Activated naive CD4-positive, alpha-beta T cell treated with anti-CD3 and anti-CD28 coated beads, Interleukin-2, amount 50 U/mL, for 72 hours (primary cell): ENCODE measurements at places on chromosomes 12 and 14. TPM values are rescaled to one million over a fixed set of nuclear protein-coding genes. Genes with fewer than 3 reads are reported as not detected.

Gene OLR1
- not detected for total RNA-seq

Gene GSC
- total RNA-seq: not detected

Gene VWF
- 0.12 TPM for total RNA-seq

Gene CLEC1A
- total RNA-seq: not detected

Gene AQP2
- not detected for total RNA-seq

DNA sequence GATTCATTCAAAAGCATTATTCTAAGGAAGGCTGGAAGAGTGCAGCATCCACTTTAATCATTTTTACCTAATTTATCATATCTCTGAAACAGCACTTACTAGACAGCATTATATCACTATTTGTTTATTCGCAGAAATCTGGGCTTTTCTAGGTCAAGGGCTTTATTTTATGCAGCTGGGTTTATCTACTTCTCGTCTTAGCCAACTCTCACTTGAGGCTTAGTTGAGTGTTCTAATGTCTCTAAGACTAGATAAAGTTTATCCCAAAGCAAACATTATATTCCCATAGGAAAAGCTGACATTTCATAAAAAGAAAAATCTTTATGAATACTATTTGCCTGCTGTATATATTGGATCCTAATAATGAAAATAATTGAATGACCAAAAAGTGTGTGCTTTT, 720.8 kb upstream of the FLRT2 start:
- no peak for DNase-seq

DNA sequence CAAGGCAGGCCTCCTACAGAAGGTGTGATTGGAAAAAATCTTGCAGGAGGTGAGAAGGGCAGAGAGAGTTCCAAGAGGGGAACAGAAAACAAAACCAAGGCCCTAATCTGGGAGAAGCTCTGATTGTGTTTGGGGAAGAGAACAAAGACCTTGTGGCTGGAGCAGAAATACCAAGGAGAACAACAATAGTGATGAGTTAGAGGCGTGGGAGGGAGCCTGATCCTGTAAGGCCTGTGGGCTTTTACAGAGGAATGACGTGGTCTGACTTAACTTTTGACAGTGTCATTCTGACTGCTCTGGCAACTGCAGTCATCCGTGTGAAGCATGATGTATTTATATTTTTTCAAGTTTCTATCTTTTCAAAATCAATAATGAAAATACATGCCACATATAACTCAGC, 200.6 kb downstream of the ANO4 start:
- DNase-seq: no peak

DNA sequence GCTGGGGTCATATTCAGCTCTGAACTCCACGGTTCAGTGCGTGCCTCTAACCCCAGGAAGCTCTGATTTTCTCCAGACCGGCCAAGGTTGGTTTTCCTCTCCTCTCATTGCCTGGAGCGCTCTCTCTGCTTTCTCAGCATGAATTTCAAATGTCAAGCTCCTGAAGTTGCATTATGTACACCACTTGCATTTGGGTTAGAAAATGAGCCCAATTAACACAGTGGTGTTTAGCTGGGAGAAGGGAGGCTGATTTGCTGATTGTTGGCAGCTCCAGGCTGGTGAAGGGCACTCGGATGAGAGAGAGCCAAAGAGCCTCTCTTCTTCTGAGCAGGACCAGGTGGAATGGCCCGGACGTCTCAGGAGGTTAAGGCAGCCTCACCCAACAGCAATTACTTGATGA, 570.9 kb downstream of the VRK1 start:
- no peak for DNase-seq

GRCh38 chr12:47160316-47161244, 80.8 kb upstream of the AMIGO2 start:
- no peak for DNase-seq

DNA sequence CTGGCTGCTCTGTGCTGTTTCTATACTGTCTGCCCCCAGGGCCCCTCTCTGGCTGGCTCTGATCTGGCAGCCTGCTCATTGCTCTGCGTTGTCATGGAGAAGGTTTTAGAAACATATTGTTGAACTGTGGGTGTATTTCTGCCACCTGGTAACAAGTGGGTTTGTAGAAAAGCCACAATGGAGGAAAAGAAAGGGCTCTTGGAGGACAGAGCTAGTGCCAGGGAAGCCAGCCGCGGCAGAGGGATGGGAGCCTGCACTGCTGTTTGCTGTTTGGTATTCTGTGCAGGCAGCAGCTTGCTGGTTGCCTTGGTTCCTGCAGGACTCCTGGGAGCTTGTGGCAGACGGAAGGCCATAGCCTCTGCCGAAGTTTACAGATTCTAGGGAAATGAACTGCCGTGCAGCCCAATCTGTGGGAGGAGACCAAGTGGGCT, 15.1 kb downstream of the CCDC177 start:
- no peak for DNase-seq

- no peak for DNase-seq
Observed at GRCh38 chr12:113845900-113846674, 120.0 kb downstream of the RBM19 start.

DNA sequence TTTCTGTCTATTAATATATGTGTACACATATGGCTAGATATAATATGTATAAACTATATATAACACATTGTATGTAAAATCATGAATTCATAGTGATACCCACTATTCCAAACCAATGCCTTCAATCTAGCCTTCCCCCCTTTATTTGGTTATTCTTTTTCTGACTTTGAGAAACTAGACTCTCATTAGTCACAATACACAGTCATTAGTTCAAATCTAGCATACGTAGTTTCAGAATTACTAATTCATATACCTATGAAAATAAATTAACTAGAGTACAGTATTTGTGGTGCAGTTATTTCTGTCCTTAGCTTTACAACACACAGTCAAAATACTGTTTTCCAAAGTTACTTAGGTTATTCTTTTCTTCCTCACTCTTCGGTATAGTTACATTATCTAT, 268.2 kb downstream of the DPF3 start:
- DNase-seq: no peak

- DNase-seq: no peak
Observed at GRCh38 chr12:66217342-66217917, 28.4 kb downstream of the IRAK3 start.
